ENCODE measurements at places on chromosomes 1 and 21.

DNA sequence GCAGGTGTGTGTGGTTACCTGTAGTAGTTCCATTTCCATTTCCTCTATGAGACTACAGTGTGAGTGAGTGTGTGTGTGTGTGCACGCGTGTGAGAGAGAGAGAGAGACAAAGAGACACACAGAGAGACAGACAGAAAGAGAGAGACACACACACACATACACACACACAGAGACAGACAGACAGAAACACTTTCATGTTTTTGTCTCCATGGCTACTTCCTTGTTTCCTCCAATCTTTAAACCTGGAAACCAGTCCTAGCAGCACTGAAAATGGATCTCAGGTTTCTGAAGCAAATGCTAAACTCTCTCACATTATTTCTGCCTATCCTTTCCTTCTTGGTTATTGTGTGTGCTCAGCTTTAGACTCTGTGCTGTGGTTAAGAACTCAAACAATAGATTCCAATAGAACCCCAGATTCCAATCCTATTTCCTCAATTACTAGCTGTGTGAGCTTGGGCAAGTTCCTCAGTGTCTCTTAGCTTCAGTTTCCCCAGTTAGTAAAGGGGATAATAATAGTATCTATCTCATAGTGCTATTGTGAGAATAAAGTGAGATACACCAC is 22.4 kb upstream of the ABCD3 start:
- no peak for DNase-seq

DNA sequence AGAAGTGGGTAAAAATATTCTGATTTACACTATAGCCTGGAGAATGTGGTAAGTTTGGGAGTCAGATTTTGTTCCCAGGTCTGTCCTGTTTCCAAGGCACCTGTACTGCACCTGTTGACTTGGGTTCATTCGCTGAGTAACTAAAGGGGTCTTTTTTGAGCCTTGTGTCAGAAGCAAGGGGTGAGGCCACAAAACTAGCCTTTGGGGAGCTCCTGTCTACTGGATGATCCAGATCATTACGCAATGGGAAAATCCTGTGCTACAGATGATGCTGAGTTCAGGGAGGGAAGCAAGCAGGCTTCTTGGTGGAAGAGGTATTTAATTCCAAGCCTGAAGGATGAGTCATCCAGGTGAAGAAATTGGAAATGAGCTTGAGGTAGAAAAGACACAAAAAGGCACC is 424.0 kb downstream of the MATN1 start:
- no peak for DNase-seq

GRCh38 chr1:244445320-244446181 is 6.2 kb downstream of the ADSS2 start:
- no peak for DNase-seq

DNA sequence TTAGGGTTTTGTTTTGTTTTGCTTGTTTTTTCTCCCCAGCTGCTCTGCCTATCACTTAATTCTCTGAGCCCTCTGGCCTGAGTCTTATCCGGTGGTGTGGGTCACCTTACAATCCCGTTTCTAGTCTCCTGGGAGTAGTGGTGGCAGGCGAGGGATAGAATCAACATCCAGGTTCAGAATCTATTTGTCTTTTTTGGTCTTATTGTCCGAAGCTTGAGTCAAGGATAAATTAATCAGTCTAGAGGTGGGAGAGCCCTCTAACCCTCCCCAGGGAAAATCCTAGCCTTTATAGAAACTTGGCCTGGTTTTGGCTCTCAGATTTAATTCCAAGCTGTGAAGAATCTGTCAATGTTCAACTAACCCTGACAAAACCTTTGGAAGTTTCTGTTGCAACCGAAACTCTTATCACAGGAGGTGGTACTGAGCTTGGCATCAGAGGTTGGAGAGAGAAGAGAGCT is 246.3 kb downstream of the FGGY start:
- no peak for DNase-seq

- no peak for DNase-seq
Observed at GRCh38 chr1:241079047-241079446, 278.0 kb downstream of the RGS7 start.

- DNase-seq: no peak
Observed at GRCh38 chr1:40870135-40870728, 8.1 kb upstream of the CITED4 start.

GRCh38 chr1:116257836-116258235 is 115.2 kb upstream of the ATP1A1 start:
- no peak for DNase-seq

DNA sequence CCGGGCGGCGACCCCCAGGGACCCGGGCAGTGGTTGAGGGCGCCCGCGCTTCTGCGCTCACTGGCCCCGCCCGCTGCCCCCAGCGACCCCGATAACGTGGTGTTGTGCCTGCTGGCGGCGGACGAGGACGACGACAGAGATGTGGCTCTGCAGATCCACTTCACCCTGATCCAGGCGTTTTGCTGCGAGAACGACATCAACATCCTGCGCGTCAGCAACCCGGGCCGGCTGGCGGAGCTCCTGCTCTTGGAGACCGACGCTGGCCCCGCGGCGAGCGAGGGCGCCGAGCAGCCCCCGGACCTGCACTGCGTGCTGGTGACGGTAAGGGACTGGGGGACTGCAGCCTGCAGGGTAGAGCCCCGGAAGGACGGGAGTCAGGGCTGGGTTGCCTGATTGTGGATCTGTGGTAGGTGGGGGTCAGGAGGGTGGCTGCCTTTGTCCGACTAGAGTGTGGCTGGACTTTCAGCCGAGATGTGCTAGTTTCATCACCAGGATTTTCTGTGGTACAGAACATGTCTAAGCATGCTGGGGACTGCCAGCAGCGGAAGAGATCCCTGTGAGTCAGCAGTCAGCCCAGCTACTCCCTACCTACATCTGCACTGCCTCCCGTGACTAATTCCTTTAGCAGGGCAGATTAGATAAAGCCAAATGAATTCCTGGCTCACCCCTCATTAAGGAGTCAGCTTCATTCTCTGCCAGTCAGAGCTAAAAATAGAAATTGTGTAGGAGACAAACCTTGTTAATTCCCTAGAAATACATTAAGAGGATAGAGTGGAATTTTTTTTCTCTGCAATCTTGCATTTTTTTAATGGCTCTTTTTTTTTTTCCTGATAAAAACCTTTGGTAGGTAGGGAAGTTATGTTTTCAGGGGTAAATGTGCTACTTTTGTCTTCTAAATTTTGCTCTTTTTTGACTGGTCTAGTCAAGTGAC is 1.5 kb downstream of the GADD45A start:
- peak; percentile 71 for DNase-seq

- DNase-seq: no peak
Observed at GRCh38 chr1:234713440-234713839, 103.5 kb upstream of the IRF2BP2 start.

- no peak for DNase-seq
Observed at GRCh38 chr1:187947359-187947758, 1118.6 kb downstream of the PLA2G4A start.

DNA sequence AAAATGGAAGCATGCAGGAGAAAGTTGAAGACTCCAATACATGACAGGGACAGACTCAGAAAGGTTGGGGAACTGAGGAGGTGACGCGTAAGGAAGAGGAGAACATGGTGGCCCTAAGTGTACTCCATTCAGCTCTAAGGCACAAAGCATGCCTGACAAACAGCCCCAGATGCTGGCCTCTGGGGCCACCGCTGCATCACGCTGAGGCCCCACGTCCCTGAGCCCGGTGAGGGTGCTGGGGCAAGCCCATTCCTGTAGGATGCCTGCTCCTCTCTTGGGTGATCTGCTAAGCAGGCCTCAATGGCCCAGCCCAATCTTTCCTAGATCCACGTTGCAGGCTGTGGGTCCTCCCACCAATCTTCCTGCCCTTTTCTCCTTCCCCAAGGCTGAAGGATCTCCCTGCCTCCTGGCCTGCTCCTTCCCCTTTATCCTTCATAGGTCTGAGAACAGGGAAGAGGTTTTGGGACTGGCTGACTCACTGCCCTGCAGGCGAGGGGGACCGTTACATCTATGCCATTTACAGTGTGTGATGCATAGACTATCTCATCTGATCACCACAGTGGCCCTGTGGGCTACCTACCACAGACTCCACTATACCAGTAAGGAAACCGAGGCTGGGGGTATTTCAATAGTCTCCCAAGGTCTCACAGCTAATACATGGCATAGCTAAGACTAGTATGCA is 16.8 kb upstream of the NID1 start:
- DNase-seq: no peak

DNA sequence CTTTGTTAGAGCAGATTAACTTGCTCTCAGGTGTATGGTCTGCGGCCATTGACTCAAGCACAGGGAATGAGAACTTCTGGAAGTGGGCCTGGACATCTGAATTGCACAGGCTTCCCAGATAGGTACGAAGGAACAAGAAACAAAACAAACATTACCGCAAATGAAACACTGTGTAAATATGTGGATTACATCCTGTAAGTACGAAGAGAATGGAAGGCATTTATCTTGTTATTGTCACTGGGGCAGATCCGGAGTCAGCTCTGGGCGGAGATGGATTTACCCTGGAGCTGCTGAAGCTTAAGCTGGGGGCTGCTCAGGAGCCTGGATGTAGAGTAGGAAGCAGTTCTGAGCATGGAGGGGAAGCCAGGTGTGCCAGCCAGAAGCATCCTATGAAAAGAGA is 6.8 kb downstream of the HES2 start:
- DNase-seq: no peak

GRCh38 chr21:23574932-23575331 is 2032.3 kb downstream of the MRPL39 start:
- no peak for DNase-seq

DNA sequence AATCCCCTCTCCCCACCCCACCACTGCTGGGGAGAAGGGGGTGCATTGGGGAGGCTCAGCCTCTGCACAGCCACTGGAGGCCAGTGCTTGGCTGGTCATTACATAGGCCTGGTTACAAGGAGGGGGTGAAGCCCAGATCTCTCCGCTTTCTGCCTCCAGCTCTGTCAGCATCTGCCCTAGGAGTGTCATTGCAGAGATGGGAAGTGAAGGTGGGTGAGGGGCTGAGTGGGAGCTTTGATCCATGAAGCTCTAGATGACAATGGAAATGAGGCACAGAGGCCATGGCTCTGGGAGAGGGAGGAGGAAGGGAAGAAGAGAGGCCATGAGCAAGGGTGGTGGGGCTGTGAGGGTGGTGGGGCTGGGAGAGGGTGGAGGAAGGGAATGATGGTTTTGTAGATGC is 411.6 kb downstream of the MATN1 start:
- DNase-seq: no peak

DNA sequence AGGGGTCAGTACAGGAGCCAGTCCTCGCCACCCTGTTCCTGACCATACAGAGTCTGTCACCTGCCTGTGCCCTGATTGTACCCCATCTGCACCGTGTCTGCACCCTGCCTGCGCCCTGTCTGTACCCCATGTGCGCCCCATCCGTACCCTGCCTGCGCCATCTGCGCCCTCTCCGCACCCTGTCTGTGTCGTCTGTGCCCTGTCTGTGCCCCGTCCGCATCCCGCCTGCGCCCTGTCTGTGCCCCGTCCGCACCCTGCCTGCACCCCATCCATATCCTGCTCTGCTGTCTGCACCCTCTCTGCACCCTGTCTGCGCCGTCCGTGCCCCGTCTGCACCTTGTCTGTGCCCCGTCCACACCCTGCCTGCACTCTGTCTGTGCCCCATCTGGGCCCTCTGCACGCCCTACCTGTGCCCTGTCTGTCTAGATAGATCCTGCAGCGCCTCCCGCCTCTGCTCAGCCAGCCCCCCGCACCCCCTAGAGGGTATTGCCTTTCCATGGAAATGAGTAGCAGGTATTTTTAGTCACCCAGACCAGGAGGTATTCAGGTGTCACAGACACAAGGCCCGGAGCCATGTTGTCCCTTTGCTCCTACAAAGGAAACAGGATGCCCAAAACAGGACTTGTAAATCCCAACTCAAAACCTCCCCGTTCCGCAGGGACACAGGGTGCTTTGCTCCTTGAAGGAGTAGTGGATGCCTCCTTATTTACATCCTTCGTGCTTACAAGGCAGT is 7.7 kb upstream of the NPHP4 start:
- DNase-seq: no peak

DNA sequence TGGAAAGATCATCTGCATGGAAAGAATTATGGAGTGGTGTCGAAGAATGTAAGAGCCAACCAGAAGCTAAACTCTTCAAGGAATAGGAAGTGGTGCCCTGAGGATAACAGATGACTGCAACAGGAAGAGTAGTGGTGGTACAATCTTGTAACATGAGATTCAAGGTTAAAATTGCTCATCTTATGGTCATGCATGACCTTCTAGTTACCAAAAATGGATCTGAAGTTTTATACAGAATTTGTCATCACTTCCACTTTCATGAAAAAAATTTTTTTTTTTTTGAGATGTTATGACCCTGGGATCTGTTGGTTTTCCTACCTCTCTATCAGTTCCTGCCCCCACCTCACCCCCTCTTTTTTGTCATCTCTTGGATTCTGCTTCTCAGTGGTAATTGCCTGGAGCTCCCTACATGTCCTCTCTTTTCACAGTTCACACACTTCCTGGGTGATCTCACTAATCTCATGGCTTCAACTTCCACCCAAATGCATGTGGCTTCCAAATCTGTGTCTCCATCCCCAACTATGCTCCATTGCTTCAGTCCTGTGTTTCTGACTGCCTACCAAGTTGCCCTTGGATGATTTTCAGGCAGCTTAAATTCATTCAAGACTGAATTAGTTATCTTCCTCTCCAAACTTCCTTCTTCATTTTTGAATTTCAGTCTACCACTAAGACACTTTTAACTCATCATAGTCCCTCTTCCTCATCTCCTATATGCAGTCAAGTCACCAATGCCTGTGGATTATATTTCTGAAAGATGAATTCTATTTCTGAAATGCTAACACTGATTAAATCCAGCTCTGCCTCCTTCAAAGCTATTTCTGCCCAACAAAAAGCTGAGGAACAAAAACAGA is 48.4 kb downstream of the SLAMF6 start:
- peak; percentile 35 for DNase-seq

DNA sequence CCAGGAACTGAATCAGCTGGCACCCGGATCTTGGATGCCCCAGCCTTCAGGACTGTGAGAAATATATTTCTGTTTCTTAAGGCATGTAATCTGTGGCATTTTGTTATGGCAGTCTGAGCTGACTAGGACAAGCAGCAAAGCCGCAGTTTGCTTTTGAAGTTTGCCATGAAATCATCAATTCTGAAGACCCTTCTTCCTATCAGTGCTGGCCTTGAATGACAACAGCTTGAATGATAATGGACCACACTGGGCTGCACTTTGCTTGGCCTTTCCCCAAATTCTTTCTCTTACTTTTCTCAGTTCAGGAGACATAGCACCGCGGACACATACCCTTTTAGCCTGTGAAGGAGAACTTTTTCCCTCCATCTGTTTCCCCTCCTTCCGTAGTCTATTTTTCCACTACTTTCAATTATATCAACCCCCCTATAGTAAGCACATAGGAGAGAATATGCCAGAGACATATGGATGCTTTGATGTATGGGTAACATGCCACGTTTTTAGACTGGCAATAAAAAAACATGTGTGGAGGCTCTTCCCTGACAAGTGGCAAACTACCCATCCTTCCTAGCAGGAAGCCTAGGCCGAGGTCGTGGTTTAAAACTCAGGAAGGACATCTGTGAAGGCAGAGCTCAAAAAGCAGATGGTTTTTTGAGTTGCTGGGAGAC is 42.9 kb downstream of the HLX start:
- DNase-seq: no peak

Data from activated CD4-positive, alpha-beta T cell treated with anti-CD3 and anti-CD28 coated beads, Interleukin-2, Interleukin-4, amounts not matched to agents 100 ng/mL and 50 ng/mL, durations not matched to agents 16 hours and 8 hours (primary cell).